Left renal cortex interstitium (tissue), 4 donors: ENCODE measurements at places on chromosomes 11 and 22. TPM values are rescaled to one million over a fixed set of nuclear protein-coding genes. Genes with fewer than 3 reads are reported as not detected.

OR4D5 gene
- polyA plus RNA-seq, result not detected

GRCh38 chr11:117816846-117817367 lies 7.6 kb downstream of the FXYD2 start:
- no peak for DNase-seq

CD248 gene
- 102 TPM for polyA plus RNA-seq

DNA sequence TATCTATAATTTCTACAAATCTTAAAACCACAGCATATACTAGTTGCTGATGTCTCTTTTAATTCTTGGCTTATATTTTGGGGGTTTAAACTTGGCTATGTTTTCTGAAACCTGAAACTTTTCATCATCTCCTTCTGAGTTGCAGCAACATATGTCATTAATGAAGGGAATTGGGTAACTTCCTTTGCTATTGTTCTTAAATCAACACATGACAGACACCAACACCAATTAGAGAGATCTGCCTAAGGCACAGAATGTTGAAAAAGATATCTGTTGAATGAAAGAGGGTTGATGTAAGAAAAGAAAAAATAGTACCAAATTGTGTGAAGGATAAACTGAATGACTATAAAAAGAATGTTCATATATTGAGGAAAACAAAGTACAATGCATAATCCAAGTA lies 10.3 kb upstream of the GAS2 start:
- DNase-seq, result no peak

DNA sequence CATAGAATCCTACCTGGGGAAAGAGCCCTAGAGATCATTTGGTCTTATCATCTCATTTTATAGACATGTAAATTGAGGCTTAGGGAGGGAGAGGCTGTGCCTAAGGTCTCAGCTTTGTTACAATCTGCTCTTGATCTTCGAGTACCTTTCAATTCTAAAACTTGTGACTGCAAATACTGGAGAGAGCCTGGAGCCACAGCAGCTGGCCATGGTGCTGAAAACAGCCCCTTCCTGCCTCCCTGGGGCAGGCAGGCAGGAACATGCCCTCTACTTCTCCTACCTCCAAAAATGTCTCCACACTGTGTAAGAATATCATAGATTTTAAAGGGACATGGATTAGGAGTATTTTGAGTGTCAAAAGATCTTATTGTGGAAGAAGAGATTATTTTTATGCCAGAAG lies 52.2 kb downstream of the C22orf42 start:
- DNase-seq, result peak; percentile 3

DNA sequence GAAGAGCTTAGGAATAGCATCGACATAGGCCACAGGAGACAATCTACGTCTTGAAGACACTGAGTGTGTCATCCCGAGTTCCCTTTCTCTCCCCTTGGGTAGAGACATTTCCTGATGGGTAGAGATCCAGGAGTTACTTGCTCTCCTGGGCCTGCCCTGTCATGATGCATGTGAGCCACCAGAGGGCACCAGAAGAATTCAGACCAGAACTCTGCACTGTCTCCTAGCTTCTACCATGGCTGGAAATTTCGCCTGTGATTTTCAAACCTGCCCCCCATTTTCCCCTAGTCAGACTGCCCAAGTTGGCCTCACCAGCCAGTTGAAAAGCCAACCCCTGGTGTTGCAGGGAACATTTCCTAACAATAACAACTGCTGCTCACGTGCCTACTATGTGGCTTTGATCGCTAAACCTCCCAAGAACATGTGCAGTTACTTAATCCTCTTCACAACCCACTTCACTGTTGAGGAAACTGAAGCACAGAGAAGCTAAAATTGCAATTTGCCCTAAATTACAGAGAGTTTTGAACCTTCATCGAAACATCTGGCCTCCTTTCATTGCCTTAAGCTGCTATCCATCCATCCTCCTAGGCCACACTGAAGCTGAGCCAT lies 47.2 kb downstream of the C11orf58 start:
- peak; percentile 24 for DNase-seq

DNA sequence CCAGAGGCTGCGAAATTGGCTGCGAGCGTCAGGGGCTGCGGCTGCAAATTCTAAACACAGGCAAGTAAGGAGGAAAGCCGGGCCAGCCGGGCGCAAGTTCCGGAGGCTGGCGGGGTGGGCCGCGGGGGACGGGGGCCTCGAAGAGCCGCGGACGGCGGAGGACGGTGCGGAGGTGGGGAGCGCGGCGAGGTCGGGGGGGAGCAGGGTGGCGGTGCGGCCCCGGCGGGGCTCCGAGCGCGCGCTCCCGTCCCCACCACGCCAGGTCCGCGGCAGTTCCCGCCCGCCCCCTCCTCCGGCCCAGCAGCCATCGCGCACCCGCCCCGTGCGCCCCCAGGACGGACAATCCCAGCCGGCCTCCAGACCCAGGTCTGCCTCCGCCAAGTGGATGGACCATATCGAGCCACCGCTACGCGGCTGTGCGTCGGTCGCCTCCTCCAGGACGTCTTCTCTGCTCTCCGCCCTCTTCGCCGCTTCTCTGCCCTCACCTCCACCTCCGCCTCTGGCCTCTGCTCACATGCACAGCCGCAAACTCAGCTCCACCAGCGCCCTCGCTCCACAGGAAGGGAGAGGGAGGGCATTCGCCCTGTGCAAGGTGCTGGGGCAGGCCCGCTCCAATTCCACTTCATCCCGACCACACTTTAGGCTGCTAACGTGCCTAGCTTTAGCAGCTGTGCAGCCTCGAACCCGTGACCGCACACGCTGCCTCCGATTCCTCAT lies 7.2 kb downstream of the ELFN2 start:
- no peak for DNase-seq
